ENCODE measurements at places on chromosomes 1 and 21.

- DNase-seq, result no peak
These were observed 17.4 kb downstream of the TIAM1 start for GRCh38 chr21:31326522-31327242.

- no peak for DNase-seq
These were observed 10.7 kb downstream of the SNX7 start for GRCh38 chr1:98672189-98672588.

DNA sequence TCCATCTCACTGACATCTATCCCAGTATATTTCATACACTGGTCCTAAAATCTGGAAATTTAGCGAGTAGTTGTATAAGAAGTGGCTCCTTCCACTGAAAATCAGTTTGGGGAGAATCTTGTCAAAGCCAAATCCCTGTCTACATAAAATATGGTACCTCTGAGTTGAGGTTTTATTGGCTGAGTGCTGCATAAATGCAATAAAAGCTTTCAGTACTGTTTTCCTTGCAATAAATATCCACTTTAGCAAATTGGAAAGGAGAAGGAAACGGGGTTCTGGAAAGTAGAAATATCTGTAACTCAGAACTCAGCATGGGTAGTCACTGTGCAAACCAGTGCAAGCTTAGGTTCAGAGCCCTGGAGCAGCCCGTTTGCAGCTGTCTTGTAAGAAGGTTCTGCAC, 580.2 kb downstream of the SMYD3 start:
- DNase-seq, result no peak

GRCh38 chr1:59332983-59333382, 36.1 kb downstream of the FGGY start:
- DNase-seq, result no peak

GRCh38 chr1:93753791-93754763, 72.4 kb upstream of the BCAR3 start:
- no peak for DNase-seq

DNA sequence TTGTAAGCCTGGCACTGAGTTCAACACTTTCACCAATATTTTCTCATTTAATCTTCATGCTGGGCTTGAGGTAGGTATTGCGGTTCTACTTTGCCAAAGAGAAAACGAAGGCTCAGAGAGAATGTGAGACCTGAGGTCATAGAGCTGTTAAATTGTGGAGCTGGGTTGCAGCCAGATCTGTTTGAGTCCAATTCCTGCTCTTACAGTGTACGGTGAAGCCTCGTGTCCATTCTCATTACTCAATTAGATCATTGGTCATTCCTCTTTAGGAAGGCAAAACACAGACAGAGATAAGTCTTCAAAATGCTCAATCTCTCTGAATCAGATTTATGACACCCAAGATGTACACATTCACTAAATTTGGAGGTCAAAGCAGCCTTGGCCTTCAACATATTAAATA, 559.0 kb upstream of the DAB1 start:
- no peak for DNase-seq

GRCh38 chr1:41715441-41716095, 203.2 kb downstream of the HIVEP3 start:
- no peak for DNase-seq

- DNase-seq, result no peak
These were observed 20.8 kb downstream of the VANGL2 start for GRCh38 chr1:160420881-160421842.

DNA sequence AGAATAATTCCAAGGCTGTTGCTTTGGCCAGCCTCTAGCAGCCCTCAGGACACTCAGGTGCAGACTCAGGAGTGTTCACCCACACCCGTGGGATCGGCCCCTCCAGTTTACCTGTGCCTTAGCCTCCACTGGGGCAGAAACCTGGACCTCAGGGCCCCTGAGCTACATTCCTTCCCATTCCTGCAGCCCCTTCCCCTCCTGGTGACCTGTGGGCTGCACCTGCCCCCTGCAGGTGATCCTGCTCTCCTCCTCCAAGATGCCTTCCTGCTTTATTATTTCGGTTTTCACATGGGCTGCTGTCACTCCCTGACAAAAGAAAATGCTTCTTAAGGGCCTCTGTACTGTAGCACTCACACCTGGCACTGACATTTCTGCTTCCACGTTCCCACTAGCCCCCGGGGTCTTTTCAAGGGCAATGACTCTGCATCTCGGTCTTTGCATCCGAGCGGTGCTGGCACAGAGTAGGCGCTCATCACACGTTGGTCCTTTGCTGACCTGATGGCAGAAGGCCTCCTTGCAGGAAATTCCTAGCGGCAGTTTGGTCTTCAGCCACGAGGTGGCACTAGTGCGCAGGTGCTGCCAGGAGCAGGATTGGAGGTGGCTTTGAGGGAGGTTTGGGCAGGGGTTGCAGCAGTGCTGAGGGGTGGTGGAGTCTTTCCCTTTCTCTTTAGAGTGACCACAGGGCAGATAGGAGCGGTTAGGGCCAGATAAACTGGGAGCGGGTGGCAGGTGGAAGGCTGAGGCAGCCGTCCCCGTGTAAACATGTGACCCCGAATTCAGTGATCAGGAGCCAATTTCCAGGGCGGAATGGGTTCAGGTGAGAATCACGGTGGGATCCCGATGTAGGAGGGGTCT, 25.3 kb upstream of the ETV3 start:
- DNase-seq, result peak; percentile 79

- DNase-seq, result no peak
These were observed 917.9 kb upstream of the B3GALT2 start for GRCh38 chr1:194104247-194104844.

DNA sequence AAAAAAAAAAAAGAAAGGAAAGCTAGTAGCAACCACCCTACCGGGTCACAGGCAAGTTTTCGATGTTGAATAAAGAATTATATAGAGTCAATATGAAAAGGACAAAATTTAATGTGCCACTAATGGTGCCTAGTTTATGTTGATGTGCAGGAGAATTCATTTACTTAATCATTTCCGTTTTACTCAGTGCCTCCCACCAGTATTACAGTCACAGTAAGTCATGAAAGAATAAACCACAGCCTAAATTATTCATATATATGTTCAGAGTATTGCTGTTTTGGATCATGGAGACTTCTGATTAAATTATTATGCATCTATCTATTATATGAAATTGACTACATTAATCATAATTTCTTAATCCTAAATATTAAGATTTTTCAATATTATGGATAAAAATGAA, 35.3 kb downstream of the FNBP1L start:
- DNase-seq, result no peak

DNA sequence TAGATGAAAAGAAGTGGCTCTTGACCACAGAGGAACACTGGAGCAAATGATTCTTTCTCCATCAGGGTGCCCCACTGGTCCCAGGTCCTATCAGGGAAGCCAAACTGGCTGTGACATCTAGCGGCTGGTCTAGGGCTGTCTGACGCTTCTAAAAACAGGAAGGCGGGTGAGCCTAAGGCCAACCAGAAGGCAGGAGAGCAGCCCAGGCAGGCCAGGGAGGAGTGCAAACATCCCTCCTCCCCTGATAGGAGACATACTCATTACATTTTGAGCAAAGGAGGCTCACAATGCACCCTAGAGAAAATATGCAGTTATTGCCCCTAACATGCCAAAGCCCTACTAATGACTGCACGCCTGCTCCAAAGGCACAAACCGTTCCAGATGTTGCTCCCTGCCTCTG, 10.4 kb upstream of the FOXE3 start:
- DNase-seq, result no peak

DNA sequence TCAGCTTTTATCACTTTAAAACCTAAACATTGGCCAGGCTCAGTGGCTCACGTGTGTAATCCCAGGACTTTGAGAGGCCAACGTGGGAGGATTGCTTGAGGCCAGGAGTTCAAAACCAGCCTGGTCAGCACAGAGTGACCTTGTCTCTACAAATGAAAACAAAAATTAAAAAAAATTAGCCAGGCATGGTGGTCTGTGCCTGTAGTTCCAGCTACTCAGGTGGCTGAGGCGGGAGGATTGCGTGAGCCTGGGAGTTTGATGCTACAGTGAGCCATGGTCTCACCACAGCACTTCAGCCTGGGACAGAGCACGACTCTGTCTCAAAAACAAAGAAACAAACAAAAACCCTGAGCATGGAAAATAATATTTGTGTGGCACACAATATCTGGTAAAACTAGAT, 143.5 kb upstream of the HNRNPU start:
- DNase-seq, result no peak

DNA sequence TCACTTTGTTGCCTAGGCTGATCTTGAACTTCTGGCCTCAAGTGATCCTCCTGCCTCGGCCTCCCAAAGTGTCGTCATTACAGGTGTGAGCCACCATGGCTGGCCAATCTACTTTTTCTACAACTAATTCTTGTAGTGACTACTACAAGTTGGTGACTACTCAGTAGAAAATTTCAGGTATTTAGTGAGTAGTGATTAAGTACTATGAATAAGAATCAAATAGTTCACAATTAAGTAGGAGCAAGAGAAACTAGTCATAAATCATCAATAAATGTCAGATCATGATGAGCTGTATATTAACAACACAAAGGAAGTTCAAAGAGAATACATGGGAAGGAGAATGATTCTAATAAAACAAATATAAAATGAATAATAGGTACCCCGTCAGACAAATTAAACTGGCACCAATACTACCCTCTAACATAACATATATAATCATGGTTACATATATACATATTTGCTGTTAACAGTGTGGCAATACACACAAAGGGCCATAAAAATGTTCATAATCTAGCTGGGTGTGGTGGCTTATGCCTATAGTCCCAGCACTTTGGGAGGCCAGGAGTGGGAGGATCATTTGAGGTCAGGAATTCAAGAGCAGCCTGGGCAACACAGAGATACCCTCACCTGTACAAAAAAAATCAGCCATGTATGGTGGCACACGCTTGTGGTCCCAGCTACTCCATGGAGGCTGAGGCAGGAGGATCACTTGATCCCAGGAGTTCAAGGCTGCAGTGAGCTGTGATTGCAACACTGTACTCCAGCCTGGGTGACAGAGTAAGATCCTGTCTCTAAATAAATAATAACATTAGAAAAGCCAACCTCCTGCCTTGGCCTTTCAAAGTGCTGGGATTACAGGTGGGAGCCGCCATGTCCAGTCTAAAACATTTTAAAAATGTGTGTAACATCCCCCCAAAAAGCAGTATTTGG, 19.1 kb downstream of the YY1AP1 start:
- peak; percentile 9 for DNase-seq

GRCh38 chr1:87705233-87705632, 376.6 kb downstream of the LMO4 start:
- DNase-seq, result no peak

DNA sequence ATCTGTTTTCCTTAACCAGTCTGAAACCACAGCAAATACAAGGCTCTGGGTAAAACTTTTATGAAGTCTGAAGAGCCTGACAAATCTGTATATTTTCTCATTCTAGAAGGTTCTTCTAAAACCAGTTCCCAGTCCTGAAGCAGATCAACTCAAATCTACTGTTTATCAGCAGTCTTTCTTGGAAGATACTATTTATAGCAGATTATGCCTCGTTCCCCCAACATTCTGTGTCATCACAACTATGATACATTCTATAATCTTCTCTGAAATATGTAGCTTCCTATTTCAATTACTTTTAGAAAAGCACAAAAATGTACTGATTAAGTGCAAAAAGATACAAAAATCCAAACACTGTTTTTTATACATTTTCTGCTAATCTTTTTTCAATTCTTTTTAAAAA, 67.5 kb downstream of the NIBAN1 start:
- no peak for DNase-seq

GRCh38 chr1:20740781-20741180, 8.3 kb upstream of the SH2D5 start:
- DNase-seq, result no peak

DNA sequence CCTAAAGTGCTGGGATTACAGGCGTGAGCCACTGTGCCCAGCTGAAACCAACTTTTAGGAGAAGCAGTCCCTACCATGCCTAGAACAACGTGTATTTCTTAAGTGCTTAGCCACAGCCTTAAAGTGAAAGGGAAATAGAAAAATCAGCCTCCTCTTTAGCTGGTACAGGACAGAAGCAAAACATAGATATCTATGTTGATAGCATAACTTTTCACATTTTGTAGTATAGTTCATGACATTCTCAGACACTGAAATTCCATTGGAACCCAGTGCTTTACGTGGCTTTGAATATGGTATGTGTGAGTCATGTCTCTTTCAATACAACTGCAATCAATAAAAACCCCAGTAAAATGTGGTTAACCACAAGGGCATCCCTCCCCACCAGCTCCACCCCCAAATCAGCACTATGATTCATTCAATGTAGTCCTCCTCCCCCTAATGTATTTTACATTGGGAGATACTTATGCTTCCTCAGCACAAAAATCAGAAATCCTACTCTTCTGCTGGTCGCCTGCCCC, 32.1 kb downstream of the TGFB2 start:
- DNase-seq, result no peak

GRCh38 chr1:30779294-30780071, 21.9 kb upstream of the LAPTM5 start:
- DNase-seq, result peak; percentile 91

GRCh38 chr1:233229288-233229687, 66.2 kb downstream of the PCNX2 start:
- DNase-seq, result no peak

DNA sequence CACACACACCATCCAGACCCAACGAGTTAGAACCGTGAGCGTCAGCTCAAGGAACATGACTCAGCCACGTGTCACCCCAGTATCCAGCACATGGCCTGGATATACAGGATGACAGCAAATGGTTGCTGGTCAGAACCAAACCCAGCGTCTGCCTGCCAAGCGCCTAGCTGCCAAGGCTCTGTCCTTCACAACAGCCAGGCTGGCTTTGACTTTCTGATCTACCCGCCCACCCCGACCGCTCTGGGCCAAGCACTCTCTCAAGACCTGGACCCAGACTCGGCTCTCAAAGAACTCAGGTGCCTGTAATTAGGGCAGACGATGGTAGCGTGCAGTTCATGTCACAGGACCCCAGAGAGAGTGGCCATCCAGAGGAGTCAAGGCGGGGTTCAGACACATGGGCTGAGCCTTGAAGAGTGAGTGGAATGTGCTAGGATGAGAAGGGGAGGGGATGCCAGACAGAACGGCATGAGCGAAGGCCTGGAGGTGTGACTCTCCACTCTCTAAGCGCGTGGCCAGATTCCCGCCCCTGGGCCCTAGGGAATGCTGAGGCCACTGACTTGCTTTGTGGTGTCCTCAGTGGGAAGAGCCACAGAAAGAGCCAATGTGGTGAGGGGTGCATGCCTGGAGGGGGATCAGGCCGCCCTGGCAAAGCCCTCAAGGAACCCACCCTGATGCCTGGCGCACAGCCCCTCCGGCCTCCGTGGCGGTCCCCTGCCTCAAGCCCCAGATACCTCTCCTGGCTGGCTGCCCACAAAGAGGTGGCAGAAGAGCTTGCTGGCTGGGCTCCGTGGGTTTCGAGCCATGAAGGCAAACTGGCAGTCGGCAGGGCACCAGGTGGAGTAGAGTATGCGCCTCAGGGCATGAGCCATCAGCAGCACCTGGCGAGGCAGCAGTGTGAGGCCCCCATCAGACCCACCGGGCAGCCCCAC, 7.0 kb downstream of the SH2D5 start:
- no peak for DNase-seq

- DNase-seq, result no peak
These were observed 64.9 kb upstream of the ARTN start for GRCh38 chr1:43868741-43869067.

Data from left colon (tissue), 2 donors.